ENCODE measurements at places on chromosomes 11 and 22. TPM values are rescaled to one million over a fixed set of nuclear protein-coding genes. Genes with fewer than 3 reads are reported as not detected.

SAA4 gene
- not detected for total RNA-seq

- no peak overlapping the region for H3K27ac ChIP-seq
- H3K27me3 ChIP-seq = no peaks in the 10 kb centered on the region
These were observed 88.8 kb downstream of the ABTB2 start for GRCh38 chr11:34268906-34269430.

ACTN3 gene
- total RNA-seq = 0.11 TPM

DCDC1 gene
- total RNA-seq = 1.2 TPM

- H3K4me3 ChIP-seq = no peak overlapping the region
- no peak overlapping the region for H3K27ac ChIP-seq
- H3K36me3 ChIP-seq = no peaks in the 10 kb centered on the region
- H3K4me1 ChIP-seq = no peaks in the 10 kb centered on the region
These were observed 113.1 kb downstream of the SPATA19 start for GRCh38 chr11:133732109-133732674.

DNA sequence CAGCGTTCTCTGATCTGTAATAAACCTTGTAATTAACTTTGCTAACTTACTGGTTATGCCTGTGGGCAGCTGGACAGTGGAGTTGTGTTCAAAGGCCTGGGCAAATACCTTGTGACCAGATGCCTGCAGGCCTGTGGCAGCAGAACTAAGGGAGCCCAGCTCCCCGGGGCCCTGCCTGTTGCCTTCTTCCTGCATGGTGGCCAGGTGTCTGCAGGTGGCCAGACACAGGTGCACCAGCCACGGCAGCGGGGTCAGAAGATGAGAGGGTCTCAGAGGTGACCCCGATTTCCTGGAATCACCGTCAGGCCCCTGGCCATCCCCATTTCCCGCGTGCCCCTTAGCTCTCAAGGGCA is 127.2 kb downstream of the OSBP2 start:
- peaks cover 84% of the 10 kb centered on the region for H3K27me3 ChIP-seq
- peak overlapping the region; percentile 40 for H3K4me3 ChIP-seq
- no peak for DNase-seq
- peaks cover 2% of the 10 kb centered on the region for H3K4me1 ChIP-seq
- no peaks in the 10 kb centered on the region for H3K36me3 ChIP-seq
- no peak overlapping the region for H3K27ac ChIP-seq

DNA sequence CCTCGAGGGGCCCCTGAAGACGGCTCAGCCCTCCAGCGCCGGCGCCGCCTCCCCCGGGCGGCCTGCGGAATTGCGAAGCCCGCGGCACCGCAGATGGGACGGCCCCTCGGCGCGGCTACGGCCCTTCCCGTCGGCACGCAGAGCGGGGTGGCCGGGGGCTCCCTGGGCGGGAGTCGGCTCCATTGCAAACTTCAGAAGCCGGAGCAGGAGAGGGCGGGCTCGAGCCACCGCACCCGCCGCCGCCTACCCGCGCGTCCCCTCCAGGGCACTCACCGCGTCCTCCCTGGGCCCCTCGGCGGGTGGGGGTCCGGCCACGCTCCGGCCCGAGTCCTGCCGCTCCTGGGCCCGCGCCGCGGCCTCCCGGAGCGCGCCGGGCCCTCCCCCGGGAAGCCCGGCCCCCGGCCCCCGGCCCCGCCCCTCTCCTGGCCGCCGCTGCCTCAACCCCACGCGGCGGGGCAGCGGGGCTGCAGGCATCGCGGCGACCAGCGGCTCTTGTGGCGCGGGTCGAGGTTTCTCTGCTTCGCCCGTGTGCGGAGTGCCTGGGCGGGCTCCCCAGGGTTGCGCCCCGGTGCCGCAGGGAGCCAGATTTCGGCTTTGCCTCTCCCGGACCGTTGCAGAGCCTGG is at the start of gene PACSIN3:
TSS of gene PACSIN3 (minus strand) at position 359 of the 624 bp plus-strand sequence. CDS start 3,707 bp downstream, outside the sequence.
- peak within 1 kb of the TSS; percentile 76 for H3K4me3 ChIP-seq
- no peaks in the 10 kb centered on the region for H3K27me3 ChIP-seq
- peaks cover 34% of the 10 kb centered on the region for H3K4me1 ChIP-seq
- H3K36me3 ChIP-seq = no peaks in the 10 kb centered on the region
- peak within 1 kb of the TSS; percentile 73 for H3K27ac ChIP-seq
- peak; percentile 50 for DNase-seq

DNA sequence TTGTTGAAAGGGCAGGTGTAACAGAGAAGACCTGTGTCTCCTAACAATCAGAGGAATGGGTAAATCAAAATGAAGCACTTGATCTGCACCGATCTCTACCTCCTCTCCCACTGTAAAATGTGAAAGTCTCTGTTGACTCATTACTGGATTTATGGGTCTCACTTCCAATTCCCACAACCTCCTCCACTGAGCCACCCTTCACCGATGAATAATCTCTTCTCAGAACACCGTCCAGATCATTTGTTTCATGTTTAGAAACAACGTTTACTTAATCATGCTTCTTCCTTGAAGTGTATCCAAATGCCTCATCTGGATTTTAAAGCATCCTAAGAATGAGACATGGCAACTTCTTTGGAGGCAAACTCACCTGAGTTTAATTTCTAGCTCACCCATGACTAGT is 643.6 kb downstream of the ETS1 start:
- DNase-seq = no peak
- H3K27me3 ChIP-seq = peaks cover 3% of the 10 kb centered on the region
- no peak overlapping the region for H3K4me3 ChIP-seq
- peaks cover 16% of the 10 kb centered on the region for H3K4me1 ChIP-seq

RBFOX2 gene
- total RNA-seq = 209 TPM

NCF4 gene
- not detected for total RNA-seq

- no peak for DNase-seq
- H3K27me3 ChIP-seq = peaks cover 13% of the 10 kb centered on the region
- H3K4me1 ChIP-seq = no peaks in the 10 kb centered on the region
- H3K4me3 ChIP-seq = no peak overlapping the region
- peaks cover 2% of the 10 kb centered on the region for H3K36me3 ChIP-seq
- no peak overlapping the region for H3K27ac ChIP-seq
These were observed 162.8 kb upstream of the SNX19 start for GRCh38 chr11:131079036-131079435.

GRCh38 chr11:69812256-69812655 is 7.0 kb downstream of the FGF3 start:
- no peaks in the 10 kb centered on the region for H3K36me3 ChIP-seq
- peaks cover 47% of the 10 kb centered on the region for H3K27me3 ChIP-seq
- no peak overlapping the region for H3K27ac ChIP-seq
- H3K4me1 ChIP-seq = peaks cover 3% of the 10 kb centered on the region
- no peak overlapping the region for H3K4me3 ChIP-seq

ARHGEF12 gene
- total RNA-seq = 85.2 TPM

Data from mesothelial cell of epicardium (in vitro differentiated cells).